Endothelial cell of umbilical vein (primary cell): ENCODE measurements at places on chromosomes 12 and 14. TPM values are rescaled to one million over a fixed set of nuclear protein-coding genes. Genes with fewer than 3 reads are reported as not detected.
A peak's percentile ranks its signal among the peaks of the same experiment; 100 is the strongest.

DNA sequence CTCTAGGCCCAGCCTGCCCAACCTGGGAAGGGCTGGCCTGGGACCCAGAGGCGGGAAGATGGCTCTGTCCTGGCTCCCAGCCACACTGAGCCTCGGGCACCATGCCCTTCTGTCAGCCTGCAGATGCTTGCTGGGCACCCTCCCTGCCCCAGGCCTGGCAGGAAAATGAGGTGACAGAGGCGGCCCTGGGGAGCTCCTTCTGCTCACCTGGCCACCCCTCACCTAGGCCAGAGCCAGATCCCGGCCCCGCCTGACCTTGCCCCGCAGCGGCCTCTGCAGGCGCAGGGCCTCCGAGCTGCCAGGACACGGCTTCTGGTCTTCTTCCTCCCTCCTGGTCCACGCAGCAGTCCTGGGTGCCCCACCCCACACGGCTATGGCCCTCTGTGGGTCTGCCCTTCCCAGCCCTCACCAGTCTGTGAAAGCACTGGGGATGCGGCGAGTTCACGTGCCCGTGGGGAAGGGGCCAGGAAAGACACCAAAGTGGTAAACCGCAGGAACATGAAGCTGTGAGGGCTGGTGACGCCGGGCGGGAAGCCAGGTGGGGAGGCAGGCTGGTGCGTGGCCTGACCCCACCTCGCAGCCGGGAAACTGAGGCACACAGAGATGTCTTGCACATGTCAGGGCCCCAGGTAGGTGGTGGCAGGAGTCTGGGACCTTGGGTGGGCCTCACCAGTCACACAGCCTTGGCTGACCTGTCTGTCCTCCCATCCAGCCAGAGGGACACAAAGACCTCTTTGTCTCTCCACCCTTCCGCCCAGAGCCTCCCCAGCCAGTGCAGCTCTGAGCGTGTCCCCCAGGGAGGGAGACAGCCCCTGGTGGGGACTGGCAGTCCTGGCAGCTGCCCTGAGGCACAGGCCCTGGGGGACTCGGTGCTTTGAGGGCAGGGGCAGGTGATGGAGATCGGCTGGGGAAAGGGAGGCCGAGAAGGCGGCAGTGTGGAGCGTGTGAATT, 12.8 kb downstream of the BAG5 start:
- DNase-seq: no peak

GRCh38 chr12:122023339-122024131, 1.9 kb downstream of the BCL7A start:
- DNase-seq: peak; percentile 79

GRCh38 chr14:61673305-61673704, 22.0 kb upstream of the HIF1A start:
- peak; percentile 58 for DNase-seq

GRCh38 chr14:34232790-34233189, 229.2 kb downstream of the SPTSSA start:
- no peak for DNase-seq

DNA sequence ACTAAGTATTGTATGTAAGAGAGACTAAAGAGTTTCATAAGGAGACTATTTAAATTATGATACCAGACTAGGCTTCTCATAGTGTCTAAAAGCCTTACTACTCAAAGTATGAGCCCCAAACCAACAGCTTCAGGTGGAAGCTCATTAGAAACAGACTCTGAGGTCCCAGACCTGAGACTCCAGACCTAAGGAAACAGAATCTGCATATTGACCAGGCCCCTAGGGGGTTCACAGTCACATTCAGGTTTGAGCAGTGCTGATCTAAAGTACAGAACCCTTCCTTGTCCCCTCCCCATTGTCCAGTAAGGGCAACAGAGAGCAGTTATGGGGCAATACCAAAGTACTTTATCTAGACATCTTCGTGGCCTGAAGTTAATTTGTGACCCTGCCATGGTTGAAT, 87.7 kb downstream of the SSPN start:
- no peak for DNase-seq

- peak; percentile 35 for DNase-seq
Measured at GRCh38 chr12:102958073-102958829, 777 bp downstream of the ASCL1 start.

- DNase-seq: no peak
Measured at GRCh38 chr12:61880186-61880585, 380.0 kb upstream of the USP15 start.

DNA sequence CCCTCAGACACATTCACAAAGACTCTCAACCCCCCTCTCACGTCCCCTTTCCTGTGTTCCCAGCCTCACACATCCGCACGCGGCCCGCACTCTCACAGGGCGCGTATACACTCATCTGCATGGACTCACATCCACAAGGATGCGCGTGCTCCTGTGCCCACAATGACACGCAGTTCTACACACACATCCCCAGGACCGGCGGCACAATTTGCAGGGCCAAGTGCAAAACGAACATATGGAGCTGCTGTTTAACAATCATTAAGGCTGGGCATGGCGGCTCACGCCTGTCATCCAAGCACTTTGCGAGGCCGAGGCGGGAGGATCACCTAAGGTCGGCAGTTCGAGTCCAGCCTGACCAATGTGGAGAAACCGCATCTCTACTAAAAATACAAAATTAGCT, 36.4 kb upstream of the EML1 start:
- DNase-seq: peak; percentile 35

DNA sequence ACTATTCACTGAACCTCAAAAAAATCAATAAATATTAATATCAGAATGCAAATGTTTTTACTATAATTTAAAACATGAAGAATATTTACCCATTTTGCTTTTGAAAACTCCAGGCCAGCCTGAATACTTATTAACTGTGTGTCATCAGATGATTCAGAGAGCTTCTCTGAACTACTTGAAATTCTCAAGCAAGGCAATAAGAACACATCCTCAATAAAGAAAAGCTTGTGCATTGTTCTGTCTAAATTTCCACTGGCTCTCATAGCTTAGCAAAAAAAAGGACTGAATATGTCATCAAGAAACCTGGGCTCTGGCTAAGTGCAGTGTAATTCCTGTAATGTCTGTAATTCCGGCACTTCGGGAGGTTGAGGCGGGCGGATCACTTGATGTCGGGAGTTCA, 194.1 kb downstream of the BTG1 start:
- DNase-seq: no peak

DNA sequence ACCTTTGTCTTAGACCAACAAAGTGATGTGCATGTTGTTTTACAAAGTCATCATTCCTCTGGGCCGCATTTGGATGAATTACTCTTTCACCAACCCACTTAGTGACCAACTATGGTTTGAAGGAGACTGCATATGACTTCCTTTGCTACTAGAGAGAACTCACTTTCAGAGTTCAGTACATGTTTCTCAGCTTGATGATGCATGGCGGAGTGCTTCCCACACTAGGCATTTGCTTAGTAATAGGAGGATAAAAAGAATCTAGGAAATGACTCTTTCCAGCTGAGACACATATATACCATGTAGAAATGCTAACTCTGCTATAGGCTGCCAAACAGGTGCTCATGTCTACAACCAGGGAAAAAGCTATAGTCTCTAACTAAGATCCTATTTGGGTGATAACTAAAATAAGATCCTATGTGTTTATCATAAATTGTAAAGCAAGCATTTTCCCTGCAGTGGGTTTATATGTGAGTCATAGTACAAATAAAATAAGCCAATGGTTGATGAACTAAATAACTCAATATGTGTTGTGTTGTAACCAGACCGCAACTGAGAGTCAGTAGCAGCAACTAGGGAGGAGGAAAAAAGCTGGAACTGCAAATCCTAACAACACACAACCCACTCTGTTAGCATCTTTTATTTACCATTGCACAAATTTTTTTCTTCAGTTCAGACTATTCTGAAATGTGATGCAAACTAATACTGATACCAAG, 87.2 kb downstream of the TSPAN8 start:
- DNase-seq: no peak

GRCh38 chr12:9948606-9949296, 16.6 kb upstream of the CLEC2A start:
- no peak for DNase-seq

DNA sequence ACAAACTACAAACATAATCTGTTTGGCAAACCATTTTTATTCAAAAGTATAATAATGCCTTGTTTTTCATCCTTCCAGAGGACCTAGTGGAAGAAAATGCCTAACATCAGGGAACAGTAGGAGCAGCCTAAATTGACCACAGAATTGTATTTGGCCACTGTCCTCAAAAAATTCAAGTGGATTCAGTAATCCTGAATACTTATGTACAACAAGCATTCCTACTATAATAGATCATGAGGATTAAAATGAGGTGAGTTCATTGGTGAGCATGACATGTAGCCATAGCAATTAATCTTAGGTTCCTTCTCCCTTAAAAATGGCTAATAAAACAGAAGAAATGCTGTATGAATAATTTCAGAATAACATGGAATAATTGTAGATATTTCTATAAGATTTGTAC, 209.3 kb downstream of the DAD1 start:
- no peak for DNase-seq

DNA sequence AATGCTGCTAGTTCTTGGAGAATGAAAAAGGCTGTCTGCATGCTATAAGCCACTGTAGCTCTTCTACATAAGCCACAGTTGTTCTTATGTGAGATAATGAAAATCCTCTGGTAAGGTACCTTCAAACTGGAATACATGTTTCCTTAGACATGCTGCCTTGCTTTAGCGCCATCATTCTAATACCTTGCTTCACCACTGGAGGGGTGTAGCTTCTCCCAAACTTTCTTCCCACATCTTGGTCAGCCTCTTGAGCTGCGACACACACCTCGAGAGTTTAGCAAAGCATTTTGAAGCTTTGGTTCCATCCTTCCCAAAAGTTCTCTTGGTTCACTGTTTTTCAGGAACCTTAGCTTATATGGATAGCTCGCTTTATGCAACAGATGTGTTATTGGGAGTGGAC, 69.5 kb downstream of the NKX2-1 start:
- DNase-seq: no peak

- no peak for DNase-seq
Measured at GRCh38 chr14:24277606-24278321, 6.4 kb upstream of the RABGGTA start.

DNA sequence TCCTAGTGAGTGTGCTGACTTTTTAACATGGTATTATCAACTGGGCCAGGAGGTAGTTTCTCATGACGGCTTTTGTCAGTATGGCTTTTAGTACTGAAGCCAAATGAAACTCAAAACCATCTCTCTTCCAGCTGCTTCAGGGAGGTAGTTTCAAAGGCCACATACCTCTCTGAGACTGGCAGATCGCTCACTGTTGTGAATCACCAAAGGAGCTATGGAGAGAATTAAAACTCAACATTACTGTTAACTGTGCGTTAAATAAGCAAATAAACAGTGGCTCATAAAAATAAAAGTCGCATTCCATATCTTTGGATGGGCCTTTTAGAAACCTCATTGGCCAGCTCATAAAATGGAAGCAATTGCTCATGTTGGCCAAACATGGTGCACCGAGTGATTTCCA, 141.1 kb downstream of the HMGA2 start:
- DNase-seq: no peak

- DNase-seq: peak; percentile 6
Measured at GRCh38 chr14:89013098-89013504, 188.7 kb downstream of the TTC8 start.

DNA sequence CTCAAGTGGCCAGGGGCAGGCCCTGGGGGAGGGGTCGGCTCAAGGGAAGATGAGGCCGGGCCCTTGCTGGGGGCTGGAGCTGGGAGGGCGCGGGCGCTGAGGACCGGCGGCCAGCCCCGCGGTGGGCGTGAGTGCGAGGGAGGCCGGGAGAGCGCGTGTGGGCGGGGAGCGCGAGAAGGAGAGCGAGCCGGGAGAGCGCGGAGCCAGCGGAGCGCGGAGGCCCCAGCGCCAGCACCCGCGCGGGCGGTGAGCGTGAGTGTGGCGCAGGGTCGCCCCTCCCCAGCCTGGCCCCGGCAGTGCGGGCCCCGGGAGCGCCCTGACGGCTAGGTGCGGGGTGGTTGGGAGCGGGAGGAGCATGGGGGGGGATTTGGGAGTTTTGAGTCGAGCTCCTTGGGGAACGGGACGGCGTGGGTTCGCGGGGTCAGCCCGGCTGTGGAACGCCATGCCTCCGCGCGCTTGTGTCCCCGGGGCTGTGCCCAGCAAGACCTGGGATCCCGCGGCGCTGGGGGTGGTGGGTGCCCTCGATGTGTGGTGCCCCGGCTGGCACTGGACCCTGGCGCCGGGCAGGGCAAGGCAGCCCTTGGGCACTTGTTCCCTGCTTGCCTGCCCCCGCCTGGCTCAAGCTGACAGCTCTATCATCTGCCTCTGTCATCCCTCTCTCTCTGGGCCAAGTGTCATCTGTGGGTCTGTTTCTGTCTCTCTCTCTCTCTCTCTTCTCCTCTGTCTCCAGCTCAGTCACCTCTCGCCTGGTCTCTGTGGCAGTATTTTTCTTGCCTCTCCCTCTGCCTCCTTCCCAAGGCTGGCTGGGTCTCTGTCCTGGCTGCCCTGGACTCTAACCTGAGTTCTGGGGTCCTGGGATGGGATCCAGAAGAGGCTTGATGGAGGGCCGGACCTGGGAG, at the start of gene LBHD2:
TSS of gene LBHD2 (plus strand) at position 190 of the 899 bp plus-strand sequence. CDS start 1,803 bp downstream, outside the sequence.
- no peak for DNase-seq

DNA sequence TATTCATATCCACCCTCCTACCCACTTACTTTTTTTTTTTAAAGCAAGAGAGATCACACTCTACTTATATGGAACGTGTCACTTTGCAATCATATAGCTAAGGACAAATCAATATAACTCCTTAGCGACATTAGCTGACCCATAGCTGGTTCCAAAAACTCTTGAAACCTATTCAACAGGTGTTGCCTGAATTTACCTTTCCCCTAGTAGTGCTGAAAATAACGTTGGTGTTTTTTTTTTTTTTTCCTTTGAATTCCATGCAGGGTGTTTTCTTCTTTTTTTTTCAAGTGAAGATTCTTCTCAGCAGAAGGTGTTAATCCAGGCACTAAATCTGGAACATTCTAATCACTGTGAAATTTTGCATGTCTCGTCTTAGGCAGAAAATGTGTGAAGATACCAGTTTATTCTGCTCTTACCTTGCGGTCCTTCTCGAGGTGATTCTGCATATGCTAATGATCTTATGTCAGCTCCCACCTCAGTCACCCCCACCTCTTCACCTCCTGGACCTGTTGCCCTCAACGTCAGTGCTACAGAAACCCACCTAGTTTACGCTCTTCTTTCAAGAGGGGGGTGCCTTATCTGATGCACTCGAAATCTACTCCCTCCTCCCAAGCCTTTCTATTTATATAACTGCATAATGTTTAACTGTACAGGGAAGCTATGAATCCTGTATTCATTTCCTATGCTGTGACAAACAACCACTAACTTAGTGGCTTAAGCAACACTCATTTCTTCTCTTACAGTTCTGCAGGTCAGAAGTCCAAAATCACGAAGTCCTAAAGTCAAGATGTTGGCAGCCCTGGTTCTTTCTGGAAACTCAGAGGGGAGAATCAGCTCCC, 7.1 kb upstream of the VPS37B start:
- DNase-seq: no peak

- DNase-seq: no peak
Measured at GRCh38 chr12:27747111-27747820, 32.8 kb upstream of the KLHL42 start.

The NUP37 gene
- total RNA-seq: 41.3 and 46.8 TPM in 2 replicates

The CFAP251 gene
- 4.0 and 6.0 TPM in 2 replicates for total RNA-seq

The FERMT2 gene
- 108 and 113 TPM in 2 replicates for total RNA-seq

The TMEM30B gene
- total RNA-seq: 0.25 and 0.35 TPM in 2 replicates

The SLC6A12 gene
- total RNA-seq: not detected in 2 replicates

The RDH12 gene
- not detected in 2 replicates for total RNA-seq

The KCNH3 gene
- 0.13 and 0.18 TPM in 2 replicates for total RNA-seq

The SCN8A gene
- 20.2 and 20.4 TPM in 2 replicates for total RNA-seq

The ACSS3 gene
- 0.53 and 0.86 TPM in 2 replicates for total RNA-seq

The BATF gene
- total RNA-seq: not detected in 2 replicates

The MMP17 gene
- 10.7 and 10.8 TPM in 2 replicates for total RNA-seq

The FGF6 gene
- total RNA-seq: not detected in 2 replicates

The IFNG-AS1 gene
- not detected in 2 replicates for total RNA-seq
